ENCODE measurements at places on chromosomes 7 and 10.

GRCh38 chr7:82729172-82730030 is 285.8 kb upstream of the CACNA2D1 start:
- DNase-seq: no peak

GRCh38 chr7:46229409-46229808 is 308.3 kb upstream of the IGFBP3 start:
- no peak for DNase-seq

DNA sequence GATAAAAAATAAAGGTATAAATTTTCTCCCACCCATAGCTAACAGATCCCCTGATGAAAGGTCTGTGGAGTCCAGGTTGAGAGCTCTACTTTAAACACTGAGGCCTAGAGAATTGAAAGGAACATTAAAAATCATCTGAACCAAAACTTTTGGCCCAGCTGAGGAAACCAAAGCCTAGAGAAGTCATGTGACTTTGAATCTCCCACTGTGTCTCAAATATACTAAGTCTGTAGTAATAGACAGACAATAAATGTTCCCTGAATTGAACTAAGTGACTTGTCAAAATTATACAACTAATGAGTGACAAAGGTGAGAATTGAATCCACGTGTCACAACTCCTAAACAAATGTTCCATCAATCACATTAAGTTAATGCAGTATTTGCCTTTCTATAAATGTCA is 5.7 kb downstream of the GBX1 start:
- DNase-seq: no peak

GRCh38 chr7:50474382-50475160 is 24.4 kb upstream of the FIGNL1 start:
- no peak for DNase-seq

GRCh38 chr7:31729195-31729804 is 42.3 kb downstream of the PPP1R17 start:
- no peak for DNase-seq

GRCh38 chr10:63573068-63573697 is 52.0 kb downstream of the REEP3 start:
- DNase-seq: no peak

DNA sequence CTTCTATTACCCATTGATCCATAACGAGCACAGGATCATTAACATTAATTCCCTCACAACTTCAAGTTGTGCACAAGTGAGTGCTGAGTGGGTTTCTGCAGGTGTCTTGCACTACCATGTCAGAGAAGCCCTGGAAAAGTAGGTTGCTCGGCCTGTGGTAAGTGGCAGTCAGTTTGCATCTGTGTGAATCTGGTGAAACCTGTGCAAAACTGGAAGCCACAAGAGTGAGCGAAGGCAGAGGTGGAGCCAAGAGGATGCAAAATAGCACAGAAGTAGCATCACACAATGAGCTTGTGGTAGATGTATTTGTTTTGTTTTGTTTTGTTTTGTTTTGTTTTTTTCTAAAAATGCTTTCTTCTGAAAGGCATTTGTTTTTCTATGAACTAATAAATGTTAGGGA is 181.5 kb downstream of the THSD7A start:
- no peak for DNase-seq

GRCh38 chr10:3249307-3249889 is 76.8 kb upstream of the PITRM1 start:
- DNase-seq: no peak

DNA sequence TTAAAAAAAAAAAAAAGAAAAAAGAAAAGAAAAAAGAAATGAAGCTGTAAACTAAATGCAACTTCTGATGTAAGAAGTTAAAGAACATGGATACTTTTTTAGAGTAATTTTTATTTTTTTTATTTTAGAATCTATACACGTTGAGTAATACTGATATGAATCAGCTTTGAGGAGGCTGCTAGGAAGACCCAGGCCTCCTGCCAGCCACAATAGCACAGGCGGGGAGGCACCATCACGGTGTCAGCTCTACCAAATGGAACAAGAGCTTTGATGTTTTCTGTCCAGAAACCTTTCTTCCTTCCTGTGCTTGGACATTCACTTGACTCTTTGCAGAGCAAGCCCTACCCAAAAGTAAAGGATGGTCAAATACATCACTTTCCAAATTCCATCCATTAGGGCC is 45.3 kb upstream of the EGR2 start:
- no peak for DNase-seq

- DNase-seq: no peak
These were observed 71.6 kb upstream of the CAMK2B start for GRCh38 chr7:44396931-44397545.

DNA sequence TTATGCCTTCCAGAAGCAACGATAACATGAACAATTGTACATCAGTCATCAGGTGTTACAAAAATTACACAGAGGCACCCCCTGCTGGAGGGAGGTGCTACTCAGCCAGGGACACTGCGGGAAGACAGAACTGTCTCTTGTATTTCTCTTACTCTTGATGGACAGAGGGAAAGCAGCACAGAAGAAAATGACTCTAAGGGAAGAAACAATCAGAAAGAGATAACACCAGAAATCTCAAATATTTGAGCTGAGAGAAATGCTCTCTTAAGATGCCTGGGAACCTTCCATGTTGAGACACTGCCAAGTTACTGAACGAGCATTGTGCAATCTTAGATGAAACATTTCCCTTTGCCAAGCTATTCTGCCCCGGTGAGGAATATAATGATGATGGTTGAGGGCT is 227.6 kb upstream of the NPSR1 start:
- DNase-seq: no peak

- DNase-seq: no peak
These were observed 50.9 kb upstream of the PAPSS2 start for GRCh38 chr10:87608756-87609155.

DNA sequence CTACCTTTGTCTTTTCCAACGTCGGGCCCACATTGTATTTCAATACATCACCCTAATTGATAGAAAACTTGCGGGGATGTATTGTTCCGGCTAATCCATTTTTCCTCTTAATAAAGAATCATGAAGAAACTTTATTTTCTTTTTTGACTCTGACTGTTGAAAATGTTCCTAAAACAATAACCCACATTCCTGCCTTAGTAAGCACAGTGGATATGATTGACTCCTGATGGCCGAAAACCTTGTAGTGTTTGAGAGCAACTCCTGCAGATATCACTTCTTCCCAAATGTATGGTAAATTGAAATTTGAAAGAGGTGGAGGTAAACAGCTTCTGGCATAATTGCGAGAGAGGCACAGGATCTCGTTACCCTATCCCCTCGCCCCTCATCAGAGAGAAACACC is 65.7 kb downstream of the BICC1 start:
- DNase-seq: no peak
